ENCODE measurements at places on chromosomes 6 and 20.

DNA sequence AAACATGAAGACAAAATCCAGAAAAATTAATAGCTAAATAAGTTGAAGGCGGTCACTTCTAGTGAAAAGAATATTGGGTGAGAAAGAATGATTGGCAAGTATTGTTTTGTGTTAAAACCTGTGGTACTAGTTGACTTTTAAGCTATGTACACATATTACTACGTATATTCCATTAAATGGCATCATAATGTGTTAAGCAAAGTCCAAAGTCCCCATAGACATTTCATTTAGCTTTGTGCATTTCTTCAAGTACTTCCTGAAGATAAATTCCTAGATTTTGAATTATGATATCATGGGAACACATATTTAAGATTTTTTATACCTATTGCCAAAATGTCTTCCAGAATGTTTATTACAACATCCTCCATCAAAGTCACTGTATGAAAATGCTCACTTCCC, 272.7 kb upstream of the IRAK1BP1 start:
- no peak for DNase-seq

- no peak for DNase-seq
Measured at GRCh38 chr6:22302838-22303237, 6.0 kb upstream of the PRL start.

GRCh38 chr6:164947164-164947563, 362.2 kb downstream of the C6orf118 start:
- no peak for DNase-seq

- no peak for DNase-seq
Measured at GRCh38 chr20:51400051-51400926, 142.2 kb downstream of the NFATC2 start.

DNA sequence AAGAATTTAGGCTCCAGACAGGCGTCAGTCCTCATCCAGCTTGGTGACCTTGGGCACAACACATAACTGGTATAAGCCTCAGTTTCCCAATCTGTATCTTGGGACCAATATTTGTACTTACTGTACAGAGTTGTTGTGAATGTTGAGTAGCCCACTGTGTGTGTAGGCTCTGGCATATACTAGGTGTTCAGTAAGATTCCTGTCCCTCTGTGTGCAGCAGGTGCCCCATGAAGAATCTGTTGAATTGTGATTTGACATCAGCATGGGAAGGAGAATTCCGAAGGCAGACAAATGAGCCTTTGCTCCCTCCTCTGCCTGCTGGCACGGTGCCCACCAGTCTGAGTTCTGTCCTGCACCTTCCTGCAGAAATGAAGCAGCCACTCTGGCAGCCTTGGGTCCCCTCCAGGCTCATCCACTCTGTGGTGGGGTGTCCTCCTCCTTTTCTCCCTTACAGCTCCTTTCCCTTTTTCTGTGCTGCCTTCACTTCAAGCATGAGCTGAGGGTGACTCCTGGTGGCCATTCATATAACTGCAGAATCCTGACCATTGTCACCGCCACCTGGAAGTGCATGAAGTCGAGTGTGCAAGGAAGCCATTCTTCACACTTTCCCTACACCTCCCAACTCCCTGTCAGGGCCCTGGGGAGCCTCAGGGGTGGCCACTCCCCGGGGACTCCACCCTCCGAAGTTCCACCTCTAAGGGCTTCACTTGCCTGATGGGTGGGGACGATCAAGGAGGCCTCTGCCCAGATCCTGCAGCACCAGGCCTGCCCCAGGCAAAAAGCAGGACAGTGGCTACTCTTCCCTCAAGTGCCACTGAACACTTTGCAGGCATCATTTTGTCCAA, 48.2 kb downstream of the MRPL14 start:
- peak; percentile 53 for DNase-seq

DNA sequence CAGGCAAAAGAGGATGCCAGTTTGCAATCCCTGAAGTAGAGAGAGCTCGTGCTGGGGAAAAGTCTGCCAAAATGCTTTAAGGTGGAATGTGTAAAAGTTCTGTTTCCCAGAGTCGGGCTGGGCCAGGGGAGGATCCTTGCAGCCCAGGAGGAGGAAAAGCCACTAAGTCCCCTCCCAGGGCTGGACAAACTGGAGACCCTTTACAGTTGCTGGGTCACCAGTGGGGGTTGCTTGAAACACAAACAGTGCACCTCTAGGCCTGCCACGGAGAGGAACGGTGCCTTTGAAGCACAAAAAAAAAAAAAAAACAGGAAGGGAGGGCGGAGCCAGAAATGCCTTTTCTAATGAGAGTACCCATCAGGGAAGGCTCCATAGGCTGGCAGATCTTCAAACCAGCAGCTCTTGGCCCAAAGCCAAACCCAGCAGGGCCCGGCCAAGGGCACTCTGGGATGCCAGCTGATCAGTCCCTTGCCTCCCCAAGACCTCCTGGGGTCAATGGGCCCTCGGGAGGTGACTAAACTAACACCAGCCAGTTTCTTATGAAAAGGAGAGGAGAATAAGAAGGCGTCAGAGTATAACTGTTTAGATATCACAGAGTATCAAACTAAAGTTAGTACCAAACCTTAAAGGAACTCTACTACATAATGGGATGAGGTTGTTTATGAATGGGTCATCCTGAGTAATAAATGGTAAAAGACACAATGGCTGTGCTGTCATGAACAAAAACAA, 23.7 kb downstream of the HLA-A start:
- peak; percentile 85 for DNase-seq

GRCh38 chr6:39933669-39934130, 562 bp downstream of the MOCS1 start:
- DNase-seq = no peak

DNA sequence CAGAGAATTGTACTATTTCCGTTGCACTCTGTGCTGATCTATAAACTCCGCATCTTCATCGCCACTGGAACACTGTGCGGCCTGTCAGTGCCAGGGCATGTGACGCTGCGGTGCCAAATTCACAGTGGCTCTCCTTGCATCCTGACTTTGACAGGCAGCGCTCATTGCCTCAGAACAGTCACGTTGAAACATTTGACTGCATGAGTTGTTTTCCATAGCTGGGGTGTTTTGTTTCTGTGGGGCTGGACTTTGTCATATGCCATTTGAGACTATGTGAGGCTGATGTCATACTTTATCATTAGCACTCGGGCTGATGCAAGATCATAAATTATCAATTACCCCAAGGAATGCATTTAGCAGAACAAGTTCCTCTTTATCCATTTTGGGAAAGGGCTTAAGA, 32.7 kb downstream of the CFAP61 start:
- DNase-seq = no peak

- DNase-seq = peak; percentile 80
Measured at GRCh38 chr6:46170357-46171289, at the start of gene ENPP5. TSS of gene ENPP5 (minus strand) at chr6:46170980. CDS start at chr6:46168262, 2,718 bp downstream.

GRCh38 chr6:159184559-159184958, 15.4 kb downstream of the FNDC1 start:
- no peak for DNase-seq

- peak; percentile 69 for DNase-seq
Measured at GRCh38 chr20:57392512-57393271, 1.5 kb downstream of the RBM38 start.

DNA sequence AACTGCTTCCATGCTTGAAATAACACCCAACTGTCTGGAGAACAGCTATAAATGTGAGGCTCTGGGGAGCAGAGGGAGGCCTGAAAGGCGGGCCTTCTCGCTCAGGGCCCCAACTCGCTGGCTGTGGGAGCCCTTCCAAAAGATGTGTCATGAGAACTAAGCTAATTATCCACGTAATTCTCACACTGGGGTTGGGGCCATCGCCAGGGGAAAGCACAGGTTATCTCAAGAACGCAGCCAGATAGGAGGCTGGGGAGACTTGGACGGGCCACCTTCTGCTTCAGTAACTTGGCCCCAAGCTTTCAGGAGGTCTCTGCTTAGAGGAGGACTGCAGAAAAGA, 1.6 kb downstream of the PXDC1 start:
- peak; percentile 84 for DNase-seq

GRCh38 chr20:20002101-20002998, 14.8 kb upstream of the NAA20 start:
- DNase-seq = no peak

DNA sequence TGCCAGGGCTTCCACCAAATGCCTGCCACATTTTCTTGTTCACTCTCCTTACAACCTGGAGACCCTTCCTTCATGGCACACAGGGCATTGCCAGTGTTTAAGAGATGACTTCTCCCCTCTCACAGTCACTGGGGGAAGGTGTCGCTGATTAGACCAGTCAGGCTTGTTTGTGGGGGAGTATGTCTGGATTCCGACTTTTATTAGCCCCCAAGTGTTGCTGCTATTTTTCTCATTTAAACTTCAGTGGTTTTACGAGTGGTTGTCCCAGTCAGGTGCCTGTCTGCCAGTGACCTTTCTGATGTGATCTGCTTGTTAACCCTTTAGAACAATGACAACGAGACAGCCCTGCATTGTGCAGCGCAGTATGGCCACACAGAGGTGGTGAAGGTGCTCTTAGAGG, 92.3 kb downstream of the ANKS1A start:
- no peak for DNase-seq
